Stimulated activated CD4-positive, alpha-beta T cell treated with anti-CD3 and anti-CD28 coated beads, Interleukin-1b, Interleukin-23, amount 100 ng/mL, for 1 hour (primary cell): ENCODE measurements at places on chromosomes 2 and 18.

- no peak for DNase-seq
Observed at GRCh38 chr2:105034170-105034569, 3.7 kb upstream of the MRPS9 start.

GRCh38 chr2:135709992-135710391 lies 31.7 kb upstream of the UBXN4 start:
- DNase-seq: peak; percentile 67

GRCh38 chr2:96153991-96154431 lies 8.8 kb upstream of the DUSP2 start:
- DNase-seq: no peak

DNA sequence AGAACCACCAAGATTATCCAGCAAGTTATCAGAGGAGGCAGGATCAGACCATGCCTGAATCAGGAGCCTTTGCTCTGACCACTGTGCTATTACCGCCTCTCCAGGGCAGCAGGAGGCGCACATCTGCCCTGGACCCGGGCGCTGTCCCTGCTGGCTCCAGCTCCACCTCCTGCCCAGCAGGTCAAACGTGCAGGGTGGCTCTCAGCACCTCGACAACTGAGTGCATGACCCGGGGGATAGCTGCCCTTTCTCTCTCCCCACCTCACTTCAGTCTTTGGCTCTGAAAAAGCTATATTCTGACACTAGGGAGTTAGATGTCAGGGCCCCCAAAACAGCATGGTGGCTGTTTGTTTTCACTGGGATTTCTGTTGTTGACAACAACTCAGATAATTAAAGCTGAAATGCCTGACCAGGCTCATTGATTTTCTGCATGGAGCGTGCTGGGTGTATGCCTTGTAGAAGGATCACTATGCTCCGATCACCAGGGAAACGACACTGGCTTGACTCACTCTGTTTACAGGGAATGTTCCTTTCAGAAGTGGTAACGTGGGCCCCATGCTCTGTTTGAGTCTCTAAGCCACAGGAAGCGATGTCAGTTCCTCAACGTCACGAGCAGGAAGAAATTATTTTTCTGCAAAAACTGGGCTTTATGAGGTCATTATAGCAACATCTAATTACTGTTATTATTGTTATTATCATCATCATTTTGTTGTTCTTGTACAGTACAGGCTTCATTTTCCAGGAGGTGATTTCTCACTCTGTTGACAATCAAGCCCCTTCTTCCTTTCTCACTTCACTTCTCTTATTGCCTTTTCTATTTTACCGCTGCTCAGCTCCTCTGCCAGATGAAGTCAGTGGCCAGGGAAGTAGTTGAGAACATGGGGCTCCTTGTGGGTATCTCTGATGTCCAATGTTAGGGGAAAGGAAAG lies 125.6 kb downstream of the PLB1 start:
- DNase-seq: peak; percentile 53

GRCh38 chr2:99852376-99852934 lies 289.9 kb downstream of the AFF3 start:
- DNase-seq: no peak

GRCh38 chr2:209236377-209236776 lies 187.5 kb upstream of the MAP2 start:
- no peak for DNase-seq

DNA sequence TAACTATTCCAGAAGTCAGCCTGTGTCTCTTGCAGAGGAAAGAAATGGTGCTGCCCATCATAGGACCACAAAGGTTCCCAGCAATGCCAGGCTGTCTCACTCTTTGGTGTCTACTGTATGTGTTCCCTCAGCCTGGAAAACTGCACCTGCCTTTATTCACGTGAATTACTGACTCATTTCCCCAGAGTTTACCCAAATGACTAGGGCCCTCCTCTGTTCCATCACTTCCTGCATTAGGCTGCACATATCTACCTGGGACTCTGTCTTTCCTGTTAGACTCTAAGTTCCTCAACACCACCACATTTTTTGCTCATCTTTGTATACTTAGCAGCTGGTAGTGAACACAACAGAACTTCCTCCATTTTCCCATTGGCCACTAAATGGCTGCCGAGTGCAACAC lies 188.3 kb downstream of the FHOD3 start:
- DNase-seq: no peak

- no peak for DNase-seq
Observed at GRCh38 chr18:42394238-42394637, 439.2 kb downstream of the PIK3C3 start.

DNA sequence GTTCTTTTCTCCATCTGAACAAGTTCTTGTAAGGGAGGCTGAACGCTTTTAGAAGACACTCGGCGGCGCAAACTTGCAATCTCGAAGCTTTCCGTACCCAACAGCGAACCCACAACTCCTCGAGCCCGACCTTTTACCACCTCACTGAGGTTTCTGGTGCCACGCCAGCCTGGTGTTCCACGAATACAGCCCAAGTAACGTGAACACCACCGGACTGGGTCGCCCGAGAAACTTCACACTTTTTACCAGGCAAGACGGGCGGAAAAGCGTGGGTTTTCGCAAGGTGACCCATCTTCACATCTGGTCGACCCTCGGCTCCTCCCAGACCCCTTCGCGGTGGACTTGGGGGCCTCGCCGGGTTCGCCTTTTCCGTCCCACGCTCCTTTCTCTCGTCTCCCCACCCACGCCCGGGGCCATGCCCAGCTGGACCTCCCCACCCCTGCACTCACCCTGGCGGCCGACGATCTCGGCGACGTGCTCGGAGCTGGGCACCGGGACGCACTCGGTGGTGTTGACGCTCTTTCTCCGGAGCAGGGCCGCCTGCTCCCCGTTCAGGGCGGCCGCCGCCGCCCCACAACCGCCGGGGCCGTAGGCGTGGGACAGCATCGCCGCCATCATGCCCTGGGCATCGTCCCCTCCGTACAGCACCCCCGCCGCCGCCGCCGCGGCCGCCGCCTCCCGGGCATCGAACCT lies 1.2 kb downstream of the MEX3C start:
- DNase-seq: peak; percentile 17

DNA sequence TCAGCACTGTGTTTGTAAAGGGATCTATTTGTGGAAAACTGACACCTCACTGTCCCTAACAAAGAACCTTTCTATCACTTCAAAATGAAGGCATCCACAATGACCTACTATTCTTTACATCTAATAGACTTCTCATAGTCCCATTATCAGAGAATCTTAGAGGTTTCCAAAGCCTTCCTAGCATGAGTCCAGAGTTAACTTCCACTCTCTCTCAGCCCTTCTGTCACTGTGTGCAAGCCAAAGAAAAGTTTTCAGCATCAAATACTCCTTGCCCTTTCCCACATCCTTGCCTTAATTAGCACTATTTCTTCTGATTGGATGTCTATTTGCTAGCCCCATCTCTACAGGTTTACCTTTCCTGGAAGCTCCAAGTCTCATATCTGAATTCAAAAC lies 178.5 kb downstream of the ERBB4 start:
- DNase-seq: no peak

GRCh38 chr2:25817006-25817405 lies 61.3 kb downstream of the ASXL2 start:
- no peak for DNase-seq

- no peak for DNase-seq
Observed at GRCh38 chr2:147844697-147845410, at the start of gene ACVR2A. ACVR2A (plus strand) TSS chr2:147845029; CDS start chr2:147845153, 124 bp downstream.

DNA sequence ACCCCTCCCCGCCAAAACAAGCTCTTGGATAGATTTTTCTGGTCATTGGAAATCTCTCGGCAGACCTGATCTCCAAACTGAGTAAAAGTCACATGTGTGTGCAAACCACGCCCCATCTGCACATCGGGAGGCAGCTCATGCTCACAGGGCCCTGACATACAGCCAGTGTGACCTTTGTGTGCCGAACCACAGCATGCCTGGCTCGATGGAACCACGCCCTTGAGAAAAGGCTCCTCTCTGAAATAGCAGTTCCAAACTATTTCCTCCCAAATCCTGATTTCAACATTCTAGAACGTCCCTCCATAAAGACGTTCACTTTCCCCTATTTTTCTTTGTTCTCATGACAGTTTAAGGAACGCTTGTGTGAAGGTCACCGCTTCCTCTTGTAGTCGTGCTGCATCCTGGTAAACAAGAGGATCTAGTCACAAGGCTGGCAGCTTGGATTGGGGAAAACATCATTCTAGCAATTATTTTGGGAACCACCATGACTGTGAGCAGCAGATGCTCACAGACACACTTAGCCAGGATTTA lies 59.3 kb upstream of the MAP4K4 start:
- DNase-seq: no peak

DNA sequence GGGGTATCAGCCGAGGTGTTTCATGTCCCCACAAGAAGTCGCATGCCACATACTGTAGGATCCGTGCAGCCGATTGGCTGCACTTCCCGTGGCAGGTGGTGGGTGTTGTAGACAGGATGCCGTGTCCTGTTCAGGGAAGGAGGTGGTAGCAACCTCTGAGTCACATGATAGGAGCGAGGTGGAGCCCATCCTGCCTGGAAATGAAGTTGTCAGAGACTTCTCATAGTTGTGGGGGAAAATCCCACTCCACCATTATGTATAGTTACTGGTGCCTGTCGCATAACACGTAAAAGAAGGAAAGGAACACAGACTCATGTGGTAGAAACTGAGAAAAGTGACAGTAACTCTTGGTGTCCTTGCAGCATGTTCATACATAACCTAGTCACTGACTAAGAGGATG lies 91.4 kb upstream of the IL1R2 start:
- peak; percentile 1 for DNase-seq
